ENCODE measurements at places on chromosomes 6 and 20.

GRCh38 chr20:37773291-37773826 is 79.5 kb downstream of the CTNNBL1 start:
- no peak for DNase-seq

DNA sequence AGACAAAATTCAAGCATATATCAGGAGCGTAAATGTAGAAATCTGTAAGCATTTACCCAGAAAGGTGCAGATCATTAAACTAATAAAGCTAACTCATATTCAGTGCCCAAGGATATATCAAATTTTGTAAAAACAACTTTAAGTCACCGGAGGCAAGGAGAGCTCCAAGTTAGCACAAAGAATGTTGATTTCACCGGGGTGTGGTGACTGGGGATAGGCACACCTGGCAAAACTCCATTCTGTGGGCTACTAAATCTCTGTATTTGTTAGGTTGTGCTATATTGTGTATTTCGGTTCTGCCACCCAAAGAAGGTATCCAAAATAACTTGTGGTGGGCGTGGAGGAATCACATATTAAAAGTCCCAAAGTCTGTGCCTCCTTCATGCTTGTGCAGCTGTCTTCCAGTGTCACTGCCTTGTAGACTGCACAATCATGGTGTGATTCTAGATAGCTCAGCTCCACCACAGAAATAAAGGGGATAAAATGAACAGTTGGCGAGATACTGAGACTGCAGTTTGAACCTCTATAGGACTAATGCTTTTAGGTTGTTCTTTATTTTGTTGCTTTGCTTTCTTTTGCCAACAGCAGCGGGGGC is 111.6 kb downstream of the GMDS start:
- DNase-seq = no peak

GRCh38 chr6:141451511-141452353 is 681.0 kb upstream of the GJE1 start:
- DNase-seq = no peak

DNA sequence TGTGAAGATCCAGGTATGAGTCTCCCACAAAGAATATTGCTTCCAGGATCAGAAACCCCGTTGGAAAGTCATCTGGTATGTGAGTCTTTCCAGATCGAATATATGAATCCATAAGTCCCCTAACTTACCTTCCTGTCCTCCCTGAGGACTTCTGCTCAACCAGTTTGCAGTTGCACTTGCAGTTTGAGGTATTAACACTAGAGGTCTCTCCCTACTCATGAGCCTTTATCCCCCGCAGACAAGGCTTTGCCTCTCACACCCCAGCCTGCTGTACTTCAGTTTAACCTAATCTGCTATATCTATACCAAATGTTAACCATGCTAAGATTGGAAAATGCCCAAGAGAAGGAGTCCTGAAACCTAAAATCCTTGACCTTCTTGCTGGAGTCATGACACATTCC is 135.3 kb upstream of the DEFB112 start:
- DNase-seq = no peak

- no peak for DNase-seq
These were observed 260.5 kb downstream of the DLL1 start for GRCh38 chr6:170030284-170030815.

DNA sequence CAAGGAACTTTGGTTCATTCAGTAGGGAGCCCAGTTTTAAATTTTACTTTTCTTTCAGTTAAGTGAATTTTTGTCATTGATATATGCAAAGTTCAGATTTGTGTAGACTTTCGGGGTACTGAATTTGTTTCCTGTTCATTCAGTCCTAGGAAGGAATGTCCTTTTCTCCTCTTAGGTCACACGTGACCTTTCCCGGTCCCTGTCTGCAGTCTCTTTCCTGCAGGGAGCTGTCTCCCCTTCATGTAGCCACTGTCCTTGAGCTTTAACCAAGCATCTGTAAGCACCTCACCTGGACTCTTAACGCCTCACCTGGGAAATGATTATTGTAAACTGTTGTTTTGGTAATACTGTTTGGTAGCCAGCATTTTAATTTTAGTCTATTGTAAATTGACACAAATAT is 190.7 kb downstream of the ARID1B start:
- DNase-seq = no peak

- no peak for DNase-seq
These were observed 3.4 kb downstream of the TFAP2B start for GRCh38 chr6:50822078-50822476.

DNA sequence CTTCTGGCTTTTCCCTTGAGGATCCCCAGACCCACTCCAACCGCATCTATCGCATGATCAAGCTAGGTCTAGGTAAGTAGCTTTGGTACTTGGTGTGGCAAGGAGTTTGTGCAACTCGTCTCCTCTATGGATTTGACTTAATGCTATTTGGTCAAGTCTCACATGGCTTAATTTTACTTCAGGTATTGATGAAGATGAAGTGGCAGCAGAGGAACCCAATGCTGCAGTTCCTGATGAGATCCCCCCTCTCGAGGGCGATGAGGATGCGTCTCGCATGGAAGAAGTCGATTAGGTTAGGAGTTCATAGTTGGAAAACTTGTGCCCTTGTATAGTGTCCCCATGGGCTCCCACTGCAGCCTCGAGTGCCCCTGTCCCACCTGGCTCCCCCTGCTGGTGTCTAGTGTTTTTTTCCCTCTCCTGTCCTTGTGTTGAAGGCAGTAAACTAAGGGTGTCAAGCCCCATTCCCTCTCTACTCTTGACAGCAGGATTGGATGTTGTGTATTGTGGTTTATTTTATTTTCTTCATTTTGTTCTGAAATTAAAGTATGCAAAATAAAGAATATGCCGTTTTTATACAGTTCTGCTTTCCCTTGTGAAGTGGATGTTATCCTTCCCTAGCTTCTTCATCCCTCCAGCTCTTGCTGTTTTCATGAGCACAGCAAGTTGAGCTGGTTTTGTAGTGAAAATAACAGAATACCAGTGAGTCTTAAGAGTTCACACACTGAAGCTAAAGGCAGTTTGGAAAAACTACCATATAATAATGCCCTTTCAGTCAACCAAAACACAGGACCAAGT is 3.8 kb downstream of the SLC35B2 start:
- DNase-seq = peak; percentile 60
